ENCODE measurements at places on chromosomes 7 and 10. TPM values are rescaled to one million over a fixed set of nuclear protein-coding genes. Genes with fewer than 3 reads are reported as not detected.

GNAI1 gene
- 99.2 TPM for total RNA-seq

GRCh38 chr10:119973281-119973680, 80.8 kb downstream of the SEC23IP start:
- DNase-seq: no peak

DNA sequence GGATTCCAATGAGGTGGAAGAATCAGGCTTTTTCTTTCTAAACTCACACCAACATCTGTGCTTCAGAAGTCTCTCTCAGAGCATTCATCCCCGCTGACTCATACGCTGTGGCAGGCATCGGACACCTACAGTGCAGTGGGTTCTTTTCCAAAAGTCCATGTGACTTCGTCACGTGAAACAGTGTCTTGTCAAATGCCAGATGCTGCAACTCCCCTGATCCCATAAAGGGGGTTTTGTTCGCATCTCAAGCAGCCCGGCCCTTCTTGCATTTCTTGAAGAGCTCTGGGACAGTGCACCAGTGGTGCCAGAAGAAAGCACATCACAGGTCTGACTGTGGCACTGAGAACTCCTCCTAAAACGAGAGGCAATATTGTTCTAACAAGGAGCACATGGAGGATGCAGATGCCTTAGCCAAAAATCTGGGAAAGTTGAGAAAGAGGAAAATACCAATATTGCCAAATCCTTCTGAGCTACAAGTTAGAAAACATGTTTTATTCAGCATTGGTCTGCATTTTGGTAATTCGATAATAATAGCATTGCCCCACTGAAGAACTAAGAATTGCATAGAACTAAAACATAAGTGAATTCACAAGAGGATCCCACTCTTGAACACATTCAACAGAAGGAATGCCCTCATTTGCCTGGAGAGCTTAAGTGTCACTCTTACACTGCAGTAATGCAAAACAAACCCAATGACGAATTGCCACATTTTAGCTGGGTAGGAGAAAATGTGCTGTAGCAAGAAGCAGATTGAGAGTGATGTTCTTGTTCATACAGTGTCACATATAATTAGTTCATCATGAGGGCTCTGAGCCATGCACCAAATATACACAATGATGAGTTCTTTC, 204.4 kb downstream of the CXCL12 start:
- DNase-seq: peak; percentile 69

DNA sequence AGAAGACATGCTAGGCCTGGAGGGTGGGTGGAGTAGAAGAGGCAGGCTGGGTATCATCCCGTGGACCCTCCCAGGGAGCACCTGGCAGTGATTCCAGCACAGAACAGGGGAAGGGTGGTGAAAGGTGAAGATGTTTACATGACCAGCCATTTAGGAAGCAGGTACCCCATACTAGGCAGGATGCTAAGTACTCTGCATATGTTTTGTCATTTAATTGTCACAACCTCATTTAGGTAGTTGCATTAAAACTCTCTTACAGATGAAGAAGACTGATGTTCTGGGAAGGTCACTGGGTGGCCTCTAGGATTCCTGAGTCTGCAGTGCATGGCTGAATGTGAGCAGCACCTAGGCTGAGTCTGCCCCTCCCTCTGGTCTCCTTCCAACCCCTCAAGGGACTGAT, 15.2 kb downstream of the ITPRIP start:
- no peak for DNase-seq

EN2 gene
- total RNA-seq: 2.6 TPM

DNA sequence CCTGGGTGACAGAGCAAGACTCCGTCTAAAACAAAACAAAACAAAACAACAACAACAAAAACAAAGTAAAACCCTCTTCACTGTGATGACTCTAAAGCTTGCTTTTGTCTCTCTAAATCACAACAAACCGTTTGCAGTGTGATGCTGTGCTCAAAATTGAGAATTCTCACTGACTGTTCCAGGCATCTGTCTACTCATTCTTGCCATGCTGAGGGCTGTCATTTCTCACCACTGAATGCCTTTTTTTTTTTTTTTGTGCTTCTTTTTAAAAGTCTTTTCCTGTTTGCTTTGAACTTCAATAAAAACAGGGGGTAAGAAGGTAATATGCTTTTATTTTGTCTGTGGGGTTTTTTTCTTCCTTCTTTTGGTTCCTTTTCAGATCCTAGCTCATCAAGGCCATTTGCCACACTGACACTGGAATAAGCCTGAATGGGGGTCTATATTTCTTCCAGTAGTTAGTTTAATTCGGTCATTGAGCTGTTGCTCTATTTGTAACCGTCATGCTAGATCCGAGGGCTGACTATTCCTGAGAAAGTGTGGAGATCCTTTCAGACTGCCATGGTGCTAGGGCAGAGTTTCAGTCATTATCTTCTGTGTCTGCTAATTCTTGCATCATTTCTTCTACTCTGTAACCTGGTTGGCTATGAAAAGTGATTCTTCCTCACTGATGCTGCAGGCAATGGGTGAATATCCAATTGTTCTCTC, 10.6 kb downstream of the FAS start:
- DNase-seq: no peak

CFAP46 gene
- 0.48 TPM for total RNA-seq

- no peak for DNase-seq
Measured at GRCh38 chr10:119852822-119853221, 19.8 kb downstream of the MCMBP start.

FAM25C gene
- not detected for total RNA-seq

DNA sequence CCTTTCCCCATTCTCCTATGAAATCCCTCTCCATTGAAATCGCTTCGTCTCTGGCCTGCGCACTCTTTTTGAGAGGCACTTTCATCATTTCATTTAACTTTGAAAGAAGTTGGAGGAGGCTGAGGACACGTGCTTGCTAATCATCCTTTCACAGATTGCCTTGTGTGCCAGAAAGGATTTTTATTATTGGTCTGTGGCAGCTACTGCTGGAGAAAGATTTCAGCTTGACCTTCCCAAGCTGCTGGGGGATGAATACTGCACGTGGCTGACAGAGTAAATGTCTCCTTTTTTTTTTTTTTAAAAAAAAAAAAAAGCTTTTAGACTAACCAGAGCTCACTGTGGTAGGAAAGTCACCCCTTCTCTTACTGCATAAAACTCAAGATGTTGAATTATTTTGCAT, 44.2 kb upstream of the KCNIP2 start:
- DNase-seq: no peak

DNA sequence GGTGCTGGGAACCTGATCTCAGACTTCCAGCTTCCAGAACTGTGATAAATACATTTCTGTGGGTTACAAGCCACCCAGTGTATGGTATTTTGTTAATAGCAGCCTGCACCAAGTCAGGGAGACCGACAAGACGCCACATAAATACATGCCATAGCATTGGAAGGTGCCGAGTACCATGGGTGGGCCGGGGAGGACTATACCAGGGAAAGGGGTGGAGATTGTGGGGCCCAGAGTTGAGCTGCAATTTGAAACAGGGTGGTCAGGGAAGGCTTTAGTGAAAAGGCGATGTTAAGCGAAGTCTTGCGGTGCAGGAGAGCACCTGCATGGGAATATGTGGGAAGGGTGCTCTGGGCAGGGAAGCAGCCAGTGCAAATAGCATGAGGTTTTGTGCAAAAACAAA, 88.9 kb upstream of the LRRC4 start:
- DNase-seq: no peak

GRCh38 chr7:38744746-38745145, 113.6 kb upstream of the AMPH start:
- DNase-seq: no peak

DNA sequence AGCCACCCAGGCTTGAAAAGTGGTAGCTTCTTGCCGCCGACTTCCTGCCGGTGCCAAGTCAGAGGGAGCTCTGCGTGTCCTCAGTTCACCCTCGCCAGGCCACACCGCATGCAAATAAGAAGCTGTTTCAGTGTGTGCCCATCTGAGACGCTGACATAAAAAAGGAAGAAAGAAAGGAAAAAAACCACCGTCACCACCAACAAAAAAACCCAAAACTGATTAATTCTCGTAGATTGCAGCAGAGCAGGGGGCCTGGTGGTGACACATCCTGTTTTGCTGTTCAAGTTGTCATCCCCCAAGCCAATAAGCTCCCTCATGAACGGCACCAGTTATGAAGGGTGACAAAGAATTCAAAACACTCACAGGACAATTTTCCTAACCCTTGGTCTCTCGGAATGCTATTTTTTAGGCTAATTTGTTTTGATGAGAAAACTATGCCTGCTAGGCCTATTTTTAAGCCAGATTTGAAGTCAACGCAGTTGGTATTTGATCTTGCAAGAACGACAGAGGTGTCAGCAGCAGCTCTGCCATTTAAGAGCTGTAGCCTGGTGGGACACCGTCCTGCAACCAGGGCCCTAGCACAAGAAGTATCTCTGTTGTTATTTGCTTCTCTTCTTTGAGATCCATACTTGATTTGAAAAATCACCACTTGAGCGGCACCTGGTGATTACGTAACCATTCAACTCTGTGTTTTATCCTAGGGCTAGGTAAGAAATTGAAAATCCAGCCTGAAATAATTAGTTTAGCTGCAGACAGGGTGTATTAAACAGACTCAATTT, 145.6 kb downstream of the PFKFB3 start:
- DNase-seq: peak; percentile 3

GRCh38 chr10:113891476-113891875, 37.0 kb downstream of the NHLRC2 start:
- no peak for DNase-seq

DNA sequence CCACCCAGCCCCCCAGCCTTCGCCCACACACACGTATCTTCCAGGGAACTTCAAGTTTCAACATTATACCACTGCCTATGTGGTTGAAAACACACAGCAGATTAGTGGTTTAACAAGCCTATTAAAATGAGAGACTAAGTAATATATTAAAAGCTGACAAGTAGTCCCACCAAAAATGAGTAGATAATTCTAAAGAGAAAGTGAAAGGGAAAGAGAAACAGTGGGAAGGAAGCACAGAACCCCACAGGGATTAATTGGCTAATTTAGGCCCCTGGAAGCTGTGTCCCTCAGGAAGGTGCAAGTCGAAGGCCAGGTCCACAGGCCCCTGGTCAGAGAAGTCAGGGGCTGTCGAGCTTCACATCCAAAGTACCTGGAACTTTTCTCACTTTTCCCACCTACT, 210.5 kb upstream of the YAE1 start:
- DNase-seq: no peak

DNA sequence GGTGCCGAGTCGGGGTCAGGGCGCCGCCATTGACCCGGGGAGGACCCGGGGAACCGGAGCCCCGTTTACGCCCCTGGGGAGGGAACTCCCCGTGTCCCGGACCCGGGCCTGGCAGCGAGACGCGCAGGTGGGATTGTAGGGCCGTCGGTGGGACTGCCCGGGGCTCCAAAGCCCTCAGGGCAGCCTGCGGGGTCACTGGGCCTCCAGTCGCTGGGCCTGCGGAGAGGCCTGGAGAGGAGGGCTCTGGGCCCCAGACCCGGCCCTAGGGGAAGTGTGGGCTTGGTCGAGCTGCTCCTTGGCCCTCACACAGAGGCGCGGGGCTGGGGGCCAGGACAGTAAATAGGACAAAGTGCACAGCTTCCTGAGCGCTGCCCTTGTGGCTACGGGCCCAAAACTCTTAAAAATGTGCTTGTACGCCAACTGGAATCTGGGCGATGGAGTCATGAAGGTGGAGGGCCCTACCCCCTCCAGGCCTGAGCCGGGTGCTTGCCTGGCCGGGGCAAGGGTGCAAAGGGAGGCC, 657 bp downstream of the ECHDC3 start:
- no peak for DNase-seq

DNA sequence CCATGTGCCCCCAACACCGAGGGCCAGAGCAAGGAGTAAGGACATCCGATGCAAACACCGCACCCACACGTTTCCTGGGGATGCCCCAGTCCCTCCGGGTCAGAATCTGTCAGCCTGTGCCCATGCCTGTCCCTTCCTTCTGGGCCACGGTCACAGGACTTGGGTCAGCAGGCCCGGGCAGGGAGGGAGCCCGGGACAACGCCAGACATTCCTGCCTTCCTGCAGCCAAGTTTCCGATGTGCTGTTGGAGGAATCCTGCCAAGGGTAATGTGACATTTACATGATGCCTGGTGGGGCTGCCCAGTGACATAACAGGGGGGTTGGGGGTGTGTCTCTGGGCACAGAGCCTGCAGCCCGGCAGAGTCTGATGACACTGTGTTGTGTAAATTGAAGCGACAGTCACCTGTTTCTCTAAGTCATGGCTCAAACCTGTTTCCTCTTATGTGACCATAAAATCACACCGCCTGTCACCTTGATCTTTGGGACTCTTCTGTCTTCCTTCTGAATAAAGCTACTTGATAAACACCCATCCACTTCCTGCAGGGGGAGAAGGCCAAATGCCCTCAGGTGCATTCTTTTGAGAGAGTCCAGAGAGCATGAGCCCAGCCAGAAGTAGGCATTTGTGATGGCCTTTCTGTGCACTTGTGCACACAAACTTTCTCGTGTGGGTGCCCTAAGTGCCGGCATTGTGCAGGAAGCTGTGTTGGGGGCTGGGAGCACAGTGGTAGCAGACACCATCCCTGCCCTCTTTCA, 175.3 kb upstream of the RHEB start:
- no peak for DNase-seq

GRCh38 chr7:149725916-149726315, 47.5 kb downstream of the ZNF467 start:
- DNase-seq: no peak

OPN4 gene
- 0.48 TPM for total RNA-seq

- peak; percentile 66 for DNase-seq
Measured at GRCh38 chr10:17847585-17848296, 38.6 kb downstream of the MRC1 start.

- DNase-seq: no peak
Measured at GRCh38 chr7:118573085-118573484, 348.6 kb downstream of the ANKRD7 start.

PMPCB gene
- total RNA-seq: 38.0 TPM

UPK3BL2 gene
- 21.9 TPM for total RNA-seq

- DNase-seq: no peak
Measured at GRCh38 chr10:8006274-8006999, 48.1 kb upstream of the GATA3 start.

DNA sequence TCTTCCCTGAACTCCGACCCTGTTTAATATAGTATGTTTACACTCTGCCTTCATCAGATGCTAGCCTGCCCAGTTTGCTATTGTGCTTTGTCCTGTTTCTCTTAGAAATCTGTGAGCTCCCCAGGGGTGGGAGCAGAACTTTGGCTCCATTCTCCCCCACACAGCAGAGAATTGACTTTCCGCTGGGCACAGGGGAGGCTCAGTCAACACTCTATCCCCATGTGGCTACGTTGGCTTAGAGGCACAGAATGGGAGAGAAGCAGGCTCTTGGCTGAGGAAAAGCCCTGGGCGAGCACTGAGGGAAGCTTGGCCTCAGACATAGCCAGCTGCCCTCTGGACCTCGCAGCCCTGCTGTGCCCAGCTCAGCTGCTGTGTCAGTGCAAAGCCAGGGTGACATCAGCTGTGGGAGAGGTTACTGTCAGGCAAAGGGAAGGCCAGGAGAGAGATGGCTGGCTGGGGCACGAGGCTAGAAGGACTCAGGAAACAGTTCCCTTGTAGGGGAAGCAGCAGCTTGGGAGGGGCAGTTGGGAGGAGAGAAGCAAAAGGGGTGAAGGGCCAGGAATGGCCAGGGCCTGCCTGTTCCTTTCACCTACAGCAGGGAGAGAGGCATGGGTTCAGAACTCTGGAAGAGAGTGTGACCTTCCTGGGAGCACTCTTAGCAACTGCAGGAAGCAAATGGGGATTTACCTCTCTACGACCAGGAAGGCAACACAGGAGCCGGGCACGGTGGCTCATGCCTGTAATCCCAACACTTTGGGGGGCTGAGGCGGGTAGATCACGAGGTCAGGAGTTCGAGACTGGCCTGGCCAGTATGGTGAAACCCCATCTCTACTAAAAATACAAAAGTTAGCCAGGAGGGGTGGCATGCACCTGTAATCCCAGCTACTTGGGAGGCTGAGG, 5.8 kb upstream of the SCD start:
- no peak for DNase-seq
